ENCODE measurements at places on chromosomes 16 and 17.

GRCh38 chr16:35208001-35208935 lies 1748.9 kb downstream of the TP53TG3F start:
- DNase-seq = no peak

- DNase-seq = peak; percentile 82
Measured at GRCh38 chr16:3819746-3820724, 60.5 kb downstream of the CREBBP start.

DNA sequence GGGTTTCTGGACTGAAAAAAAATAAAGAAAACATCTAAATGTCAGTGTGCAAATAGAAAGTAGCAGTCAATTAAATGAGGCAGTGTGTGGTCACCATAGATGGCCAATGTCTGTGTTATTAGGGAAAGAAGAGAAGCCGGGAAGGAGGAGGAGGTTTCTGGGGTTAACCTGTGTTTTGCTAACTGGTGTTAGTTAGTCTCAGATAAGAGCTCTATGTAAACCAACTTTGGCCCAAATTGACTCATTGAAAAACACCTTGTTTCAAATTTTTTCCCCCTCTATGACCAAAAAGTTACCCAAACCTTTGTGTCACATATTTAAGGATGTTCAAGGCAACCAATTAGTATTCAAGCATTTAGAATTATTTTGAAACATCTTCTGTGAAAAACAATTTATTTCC lies 530.9 kb downstream of the MAF start:
- DNase-seq = no peak

- no peak for DNase-seq
Measured at GRCh38 chr17:57782647-57783337, 37.7 kb upstream of the CCDC182 start.

DNA sequence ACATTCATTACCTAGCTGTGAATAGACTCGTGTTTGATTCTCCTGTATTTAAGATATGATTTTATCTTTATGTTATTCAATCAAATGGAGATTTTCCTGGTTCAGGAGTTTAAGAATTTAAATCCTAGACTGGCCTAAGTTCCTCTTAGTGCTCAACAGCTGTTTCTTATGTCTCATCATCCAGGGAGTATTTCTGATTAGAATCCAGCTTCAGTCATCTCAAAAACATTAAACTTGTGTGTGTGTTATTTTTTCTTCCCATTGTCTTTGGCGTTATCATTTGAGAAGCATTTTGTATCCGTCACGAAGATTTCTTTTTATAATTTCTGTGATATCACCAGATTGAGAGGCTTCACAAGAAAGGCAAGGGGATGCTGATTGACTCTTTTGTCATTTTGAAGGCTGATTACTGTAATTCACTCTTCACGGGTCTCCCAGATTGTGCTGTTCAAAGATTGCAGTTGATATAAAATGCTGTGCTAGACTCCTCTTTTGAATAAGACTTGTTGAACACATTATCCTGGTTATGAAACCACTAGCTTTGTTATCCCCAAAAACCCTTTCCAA lies 204.8 kb downstream of the CDH8 start:
- no peak for DNase-seq

GRCh38 chr16:54422569-54422978 lies 136.0 kb upstream of the IRX3 start:
- DNase-seq = no peak

- peak; percentile 78 for DNase-seq
Measured at GRCh38 chr17:9900784-9901183, 4.3 kb downstream of the RCVRN start.

DNA sequence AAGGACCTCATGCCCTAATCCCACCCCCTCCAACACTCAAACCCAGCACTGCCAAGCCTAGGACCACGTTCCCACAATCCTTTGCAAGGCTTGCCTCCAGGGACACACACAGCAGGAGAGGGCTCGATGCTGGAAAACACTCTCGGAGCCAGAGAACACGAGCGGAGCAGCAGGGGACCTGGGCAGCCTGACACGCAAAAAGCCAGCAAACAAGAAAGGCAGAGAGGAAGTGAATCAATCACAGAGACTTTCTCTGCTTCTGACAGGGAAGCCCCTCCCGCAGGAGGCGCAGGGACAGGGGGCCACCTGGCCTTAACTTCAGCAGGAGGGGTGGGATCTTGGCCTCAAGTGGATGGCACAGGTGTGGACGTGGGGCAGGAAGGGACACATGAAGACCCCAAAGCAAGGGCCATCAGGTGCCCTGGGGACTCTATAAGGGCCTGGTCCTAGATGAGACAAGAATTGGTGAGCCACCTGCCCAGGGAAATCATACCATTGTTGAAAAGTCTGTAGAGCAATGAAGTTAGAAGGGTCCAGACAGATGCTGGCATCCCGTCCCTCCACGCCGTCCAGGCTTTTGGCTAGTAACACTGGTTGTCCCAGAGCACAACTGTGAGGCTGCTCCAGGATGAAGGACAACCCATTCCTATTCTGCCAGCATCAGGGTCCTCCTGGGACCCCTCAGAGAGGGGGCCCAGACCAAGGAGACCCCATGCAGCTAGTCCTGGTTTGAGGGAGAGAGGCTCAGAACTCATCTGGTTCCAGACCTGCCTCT lies 2.2 kb downstream of the SDK2 start:
- no peak for DNase-seq

- DNase-seq = no peak
Measured at GRCh38 chr16:54475019-54475601, 188.5 kb upstream of the IRX3 start.

GRCh38 chr17:72266112-72266775 lies 145.4 kb downstream of the SOX9 start:
- DNase-seq = no peak

DNA sequence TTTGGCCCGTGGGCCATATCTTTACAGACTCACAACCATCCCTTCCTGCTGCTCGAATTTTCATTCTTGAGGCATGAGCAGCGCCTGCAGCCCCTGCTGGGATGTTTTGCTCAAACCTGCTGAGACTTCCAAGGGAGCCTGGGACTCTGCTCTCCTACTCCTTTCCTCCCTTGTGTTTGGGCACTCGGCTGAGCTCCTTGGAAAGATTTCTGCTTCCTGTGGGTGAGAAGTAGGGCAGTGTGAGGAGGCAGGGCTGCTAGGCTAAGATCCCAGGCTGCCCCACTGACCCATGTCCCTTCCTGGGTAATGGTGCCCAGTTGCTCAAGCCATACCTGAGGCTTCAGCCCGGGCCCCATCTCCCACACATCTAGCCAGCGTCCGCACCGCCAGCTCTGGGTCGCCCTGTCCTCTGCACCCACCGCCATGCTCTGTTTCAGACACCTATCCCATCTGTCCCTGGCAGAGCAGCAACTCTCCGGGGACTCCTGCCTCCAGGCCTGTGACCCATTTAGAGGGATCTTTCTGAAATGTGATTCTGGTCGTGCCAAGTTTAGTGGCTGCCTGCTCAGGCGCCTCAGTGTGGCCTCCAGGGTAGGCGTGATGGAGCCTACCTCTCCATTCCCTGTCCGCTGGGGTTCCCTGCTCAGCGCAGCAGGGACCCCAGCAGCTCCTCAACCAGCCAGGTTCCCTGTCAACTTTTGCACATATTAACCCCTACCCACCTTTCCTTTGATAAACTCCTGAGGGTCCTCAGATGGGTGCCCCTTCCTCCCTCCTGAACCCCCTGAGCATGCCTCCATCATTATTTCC lies 190.1 kb downstream of the CCDC182 start:
- no peak for DNase-seq

GRCh38 chr16:62869837-62870236 lies 833.6 kb upstream of the CDH8 start:
- DNase-seq = no peak

GRCh38 chr17:56185491-56186221 lies 32.4 kb downstream of the ANKFN1 start:
- no peak for DNase-seq

GRCh38 chr17:7710301-7710700 lies 5.3 kb downstream of the EFNB3 start:
- peak; percentile 50 for DNase-seq

- DNase-seq = no peak
Measured at GRCh38 chr16:30521873-30522641, 4.3 kb downstream of the ZNF768 start.

Data from kidney capillary endothelial cell (primary cell).